ENCODE measurements at places on chromosomes 16 and 17.

DNA sequence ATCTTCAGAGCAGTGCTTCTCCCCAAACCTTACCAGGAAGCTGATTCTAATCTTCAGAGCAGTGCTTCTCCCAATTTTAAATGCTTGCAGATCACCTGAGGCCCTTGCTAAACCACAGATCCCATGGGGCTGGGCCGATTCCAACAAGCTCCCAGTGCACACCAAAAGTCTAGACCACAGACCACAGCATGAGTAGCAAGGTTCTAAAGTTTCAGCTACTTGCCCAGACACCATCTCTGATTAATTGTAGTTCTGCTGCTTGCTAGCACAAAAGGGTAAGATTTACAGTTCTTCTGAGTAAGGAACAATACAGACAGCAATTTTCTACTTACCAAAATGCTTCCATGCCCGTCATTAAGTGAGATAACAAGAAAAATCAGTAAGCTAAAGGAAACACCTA is 12.2 kb downstream of the CLEC3A start:
- no peak for DNase-seq

DNA sequence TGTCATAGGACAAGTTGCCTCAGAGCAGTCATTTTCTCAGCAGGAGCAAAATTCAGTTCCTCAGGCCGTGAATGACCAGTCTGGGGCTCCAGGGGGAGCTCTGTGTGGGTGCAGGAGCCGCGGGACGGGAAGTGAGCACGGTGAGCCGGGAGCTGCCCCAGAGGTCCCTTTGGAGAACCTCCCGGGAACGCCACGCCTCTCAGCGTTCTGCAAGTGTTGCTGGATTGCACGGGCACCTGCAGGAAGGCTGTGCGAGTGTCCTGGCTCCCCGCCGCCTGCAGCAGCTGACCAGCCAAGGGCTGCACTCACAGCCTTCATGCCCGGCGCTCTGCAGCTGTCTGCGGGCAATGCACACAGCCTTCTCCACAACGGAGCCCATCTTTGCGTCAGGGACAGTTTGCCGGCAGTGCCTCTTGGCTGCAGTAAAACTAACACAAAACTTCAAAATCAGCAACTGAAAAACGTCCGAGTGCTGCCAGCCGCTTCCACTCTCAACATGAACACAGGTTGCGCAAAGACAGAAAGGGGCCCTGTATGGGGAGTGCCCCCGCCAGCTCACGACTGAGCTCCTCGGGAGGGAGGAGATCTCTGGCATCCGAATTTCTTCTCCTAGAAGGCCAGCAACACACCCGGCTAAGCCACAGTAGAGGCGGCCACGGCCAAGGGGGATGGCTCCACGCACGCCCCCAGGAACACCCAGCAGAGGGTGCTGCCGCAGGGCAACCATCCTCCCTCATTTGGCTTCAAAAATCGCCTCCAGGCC is 16.0 kb downstream of the NDUFAF8 start:
- DNase-seq: peak; percentile 34

DNA sequence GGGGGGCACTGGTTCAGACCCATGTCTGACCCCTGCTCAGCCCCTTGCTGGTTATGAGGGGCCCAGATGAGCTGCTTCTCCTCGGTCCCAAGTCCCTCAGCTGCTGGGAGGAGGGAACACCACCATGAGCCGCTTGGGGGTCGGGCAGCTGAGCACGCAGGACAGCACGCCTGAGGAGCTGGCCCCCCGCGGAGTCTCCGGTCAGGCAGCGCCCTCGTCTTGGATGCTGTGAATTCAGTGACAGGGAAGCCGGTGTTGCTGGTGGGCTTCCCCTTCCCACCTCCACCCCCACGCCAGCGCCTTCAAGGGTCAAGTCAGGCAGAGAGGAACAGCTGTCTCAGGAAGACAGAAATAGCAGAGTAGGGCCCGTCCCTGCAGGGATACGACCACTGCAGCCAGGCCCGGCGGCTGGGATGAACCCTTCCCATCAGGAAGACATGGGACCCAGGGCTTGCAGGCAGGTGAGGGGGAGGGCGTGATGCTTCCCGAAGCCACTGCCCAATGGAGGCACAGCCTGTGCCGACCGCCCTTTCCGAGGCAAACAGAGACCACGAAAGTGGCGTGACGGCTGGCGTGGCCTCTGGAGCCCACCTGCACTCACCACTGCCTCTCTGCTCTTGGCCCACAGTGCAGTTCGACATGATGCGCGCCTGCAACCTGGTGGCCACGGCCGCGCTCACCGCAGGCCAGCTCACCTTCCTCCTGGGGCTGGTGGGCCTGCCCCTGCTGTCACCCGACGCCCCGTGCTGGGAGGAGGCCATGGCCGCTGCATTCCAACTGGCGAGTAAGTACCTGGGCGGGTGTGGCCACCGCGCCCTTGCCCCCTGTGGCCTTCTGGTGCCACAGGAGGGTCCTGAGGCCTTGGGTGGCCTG is 8.1 kb downstream of the TMEM204 start:
- DNase-seq: no peak

- DNase-seq: no peak
Measured at GRCh38 chr16:30030011-30030685, 923 bp downstream of the TLCD3B start.

GRCh38 chr17:34222722-34223497 is 32.2 kb upstream of the CCL2 start:
- no peak for DNase-seq

GRCh38 chr17:73400915-73401545 is 89.2 kb upstream of the CDC42EP4 start:
- no peak for DNase-seq

- DNase-seq: peak; percentile 54
Measured at GRCh38 chr17:42101513-42102292, 3.4 kb upstream of the ZNF385C start.

GRCh38 chr17:53628011-53628410 is 194.7 kb upstream of the KIF2B start:
- no peak for DNase-seq

- no peak for DNase-seq
Measured at GRCh38 chr16:51025588-51026290, 125.3 kb downstream of the SALL1 start.

- DNase-seq: no peak
Measured at GRCh38 chr16:15897834-15898254, 9.4 kb upstream of the CEP20 start.

DNA sequence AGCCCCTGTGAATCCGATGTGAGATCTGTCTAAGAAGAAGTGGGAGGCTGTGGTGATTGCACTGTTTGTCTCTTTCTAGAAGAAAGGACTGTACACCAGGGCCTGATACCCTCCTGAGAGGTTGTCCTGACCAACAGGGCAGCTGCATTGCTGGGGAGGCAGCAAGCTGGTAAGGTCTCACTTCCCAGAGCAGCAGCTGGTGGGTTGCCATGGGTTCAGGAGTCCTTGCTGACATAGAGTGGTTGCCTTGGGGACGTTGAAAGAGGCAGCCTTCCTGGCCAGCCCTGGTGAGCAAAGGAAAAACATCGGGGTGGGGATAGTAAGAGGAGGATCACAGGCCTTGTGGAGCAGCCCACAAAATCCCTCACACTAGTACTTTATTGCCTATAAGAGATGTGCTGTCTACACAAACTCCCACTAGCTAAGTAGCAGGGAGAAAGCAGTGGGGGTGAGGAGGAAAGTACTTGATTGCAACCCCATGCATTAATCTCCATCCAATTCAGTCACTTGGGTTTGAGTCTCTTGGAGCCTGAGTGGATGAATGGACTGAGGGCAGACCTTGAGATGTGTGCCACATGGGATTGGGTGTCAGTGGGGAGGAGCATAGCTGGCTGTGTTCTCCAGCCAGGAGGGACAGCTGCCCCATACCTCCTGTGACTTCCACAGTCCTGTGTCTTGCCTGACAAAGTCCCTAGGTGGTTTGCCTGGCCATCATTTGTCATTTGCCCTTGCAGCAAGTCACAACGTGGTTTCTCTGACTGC is 143.8 kb upstream of the RPL38 start:
- DNase-seq: no peak

DNA sequence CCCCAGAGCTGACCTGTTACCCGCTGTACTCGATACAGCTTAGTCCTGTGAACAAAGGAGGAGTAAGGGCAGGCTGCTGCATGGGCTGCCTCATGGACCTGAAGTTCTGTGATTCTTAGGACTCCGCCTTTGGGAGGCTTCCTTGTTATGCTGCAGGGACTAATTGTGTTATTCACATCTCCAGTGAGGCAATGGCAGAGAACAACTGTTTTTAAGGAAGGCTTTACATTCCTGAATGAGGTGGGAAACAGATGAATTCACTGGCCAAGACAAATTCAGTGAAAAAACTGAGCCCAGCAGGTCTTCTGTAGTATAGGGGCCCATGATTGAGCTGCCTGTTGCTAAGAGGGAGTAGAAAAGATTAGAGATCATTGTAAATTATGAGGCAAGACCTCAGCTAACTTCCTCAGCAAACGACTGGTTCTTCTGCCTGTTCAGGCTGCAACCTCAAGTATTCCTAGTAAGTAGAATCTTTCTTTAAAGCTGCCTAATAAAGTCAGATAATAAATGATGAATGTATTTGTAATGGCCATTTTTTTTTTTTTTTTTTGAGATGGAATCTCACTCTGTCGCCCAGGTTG is 26.3 kb downstream of the ADORA2B start:
- DNase-seq: no peak

DNA sequence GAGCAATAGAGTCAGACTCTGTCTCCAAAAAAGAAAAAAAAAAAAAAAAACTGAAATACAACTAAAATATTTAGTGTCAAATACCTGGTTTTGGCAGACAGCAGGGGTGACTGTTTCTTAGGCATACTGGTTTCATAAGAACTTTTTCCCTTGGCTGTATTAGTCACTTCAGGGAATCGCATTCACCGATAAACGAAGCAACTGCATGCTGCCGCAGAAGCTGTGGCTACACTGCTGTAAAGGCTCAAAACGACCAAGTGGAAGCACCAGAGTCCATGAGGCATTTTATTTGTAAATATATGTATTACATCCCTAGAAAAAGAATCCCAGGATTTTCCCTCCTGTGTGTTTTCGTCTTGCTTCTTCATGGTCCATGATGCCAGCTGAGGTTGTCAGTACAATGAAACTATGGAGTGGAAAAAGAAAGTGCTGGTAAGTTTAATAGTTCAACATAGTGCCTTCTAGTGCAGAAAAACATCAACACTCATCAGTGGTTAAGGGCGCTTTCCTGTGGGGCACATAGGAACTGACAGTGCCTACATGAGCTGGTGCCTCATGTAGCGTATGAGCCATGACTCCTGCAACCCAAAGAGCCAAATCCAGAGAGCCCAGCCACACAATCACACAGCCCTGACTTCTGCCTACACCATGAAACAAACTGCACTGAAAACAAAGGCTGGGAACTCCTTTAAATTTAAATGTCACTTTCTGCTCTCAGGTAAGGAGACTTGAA is 7.3 kb downstream of the RPS15A start:
- DNase-seq: no peak

- DNase-seq: no peak
Measured at GRCh38 chr17:40180694-40181093, 3.4 kb downstream of the RAPGEFL1 start.

DNA sequence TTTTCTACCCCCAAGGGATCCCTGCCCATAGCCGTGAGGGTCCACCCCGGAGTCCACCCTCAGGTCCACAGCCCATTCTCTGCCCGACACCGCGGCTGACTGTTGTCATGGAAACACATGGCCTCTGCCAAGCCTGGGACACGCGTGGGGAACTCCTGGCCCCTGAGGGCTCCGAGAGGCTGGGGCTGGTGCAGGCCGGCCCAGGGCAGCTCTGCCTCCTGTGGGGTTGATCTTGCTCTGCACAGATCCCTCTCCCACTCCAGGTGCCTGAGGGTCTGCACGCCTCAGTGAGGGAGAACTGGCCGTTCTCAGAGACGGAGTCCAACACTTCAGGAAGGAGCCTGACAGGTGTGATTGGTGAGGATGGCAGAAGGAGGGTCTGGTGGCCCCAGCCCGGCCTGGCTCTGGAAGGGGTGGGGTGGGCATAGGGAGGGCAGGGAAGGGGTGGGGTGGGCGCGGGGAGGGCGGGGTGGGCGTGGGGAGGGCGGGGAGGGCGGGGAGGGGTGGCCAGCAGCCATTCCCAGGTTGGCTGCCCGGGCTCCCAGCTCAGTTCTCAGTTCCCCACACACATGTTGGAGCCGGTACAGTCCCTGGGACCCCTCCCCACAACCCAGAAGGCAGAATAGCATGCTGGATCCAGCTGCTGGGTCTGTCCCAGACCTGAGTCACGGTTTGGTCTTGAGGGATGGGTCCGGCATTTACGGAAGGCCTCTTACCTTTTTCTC is 6.4 kb downstream of the MRPL28 start:
- DNase-seq: no peak

DNA sequence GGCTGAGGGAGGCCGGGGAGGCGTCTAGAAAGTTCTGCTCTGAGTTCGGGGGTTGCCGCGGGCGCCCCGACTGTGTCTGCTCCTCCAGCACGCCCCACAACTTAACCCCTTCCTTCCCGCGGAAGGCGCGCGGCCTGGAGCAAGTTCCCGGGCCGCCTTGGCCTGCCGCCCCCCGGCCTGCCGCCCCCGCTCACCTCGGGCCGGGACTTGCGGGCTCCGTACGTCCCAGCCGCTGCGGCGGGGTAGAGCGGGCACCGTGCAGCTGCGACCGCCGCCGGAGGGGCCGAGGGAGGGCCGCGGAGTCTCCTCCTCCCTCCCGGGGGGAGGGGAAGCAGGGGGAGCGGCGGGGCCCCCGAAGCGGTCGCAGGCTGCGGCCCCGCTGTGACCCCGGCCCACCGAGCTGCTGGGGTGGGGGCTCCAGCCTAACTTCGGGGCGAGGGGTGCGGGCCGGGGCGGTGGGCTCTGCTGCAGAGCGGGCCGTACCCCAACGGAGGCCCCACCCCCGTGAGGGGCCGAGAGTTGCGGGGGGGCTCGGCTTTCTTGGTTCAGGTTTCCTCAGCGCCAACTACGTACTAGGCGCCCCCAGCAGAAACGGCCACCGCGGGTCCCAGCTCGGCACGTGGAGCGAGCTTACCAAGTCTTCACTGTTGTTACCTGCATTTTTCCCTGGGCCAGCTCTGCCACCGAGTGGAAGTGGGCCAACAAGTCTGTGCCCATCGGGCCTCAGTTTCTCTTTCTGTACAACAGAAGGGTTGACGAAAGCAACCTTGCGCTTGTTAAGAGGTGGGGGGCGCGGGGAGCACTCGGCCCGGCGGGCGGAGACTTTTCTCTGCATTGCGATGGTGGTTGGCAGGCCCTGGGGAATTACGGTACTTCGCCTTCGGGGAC is at the start of gene CCDC102A:
Gene CCDC102A, minus strand, starts transcription at position 266 of the 888 bp plus-strand sequence. CDS start 7,394 bp downstream, outside the sequence.
- peak; percentile 52 for DNase-seq

DNA sequence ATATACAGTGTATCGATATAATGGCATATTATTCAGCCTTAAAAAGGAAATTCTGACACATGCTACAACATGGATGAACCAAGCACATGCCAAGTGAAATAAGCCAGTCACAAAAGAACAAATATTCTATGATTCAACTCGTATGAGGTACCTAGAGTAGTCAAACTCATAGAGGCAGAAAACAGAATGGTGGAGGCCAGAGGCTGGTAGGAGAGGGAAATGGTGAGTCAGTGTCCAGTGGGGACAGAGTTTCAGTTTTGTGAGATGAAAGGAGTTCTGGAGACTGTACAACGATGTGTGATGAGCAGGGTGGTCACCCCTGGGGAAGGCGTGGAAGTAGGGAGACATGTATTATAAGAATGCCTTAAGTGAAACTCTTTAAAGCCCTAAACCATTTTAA is 39.9 kb downstream of the RNF157 start:
- DNase-seq: no peak

- peak; percentile 47 for DNase-seq
Measured at GRCh38 chr16:50841081-50841886, 99.4 kb downstream of the CYLD start.

GRCh38 chr17:77095461-77095860 is 45.3 kb upstream of the SEC14L1 start:
- no peak for DNase-seq
